Muscle of back (tissue), 13 donors: ENCODE measurements at places on chromosomes 6 and 20. TPM values are rescaled to one million over a fixed set of nuclear protein-coding genes. Genes with fewer than 3 reads are reported as not detected.

GRCh38 chr20:19628570-19629134 is 129.4 kb upstream of the RIN2 start:
- peak; percentile 29 for DNase-seq

DNA sequence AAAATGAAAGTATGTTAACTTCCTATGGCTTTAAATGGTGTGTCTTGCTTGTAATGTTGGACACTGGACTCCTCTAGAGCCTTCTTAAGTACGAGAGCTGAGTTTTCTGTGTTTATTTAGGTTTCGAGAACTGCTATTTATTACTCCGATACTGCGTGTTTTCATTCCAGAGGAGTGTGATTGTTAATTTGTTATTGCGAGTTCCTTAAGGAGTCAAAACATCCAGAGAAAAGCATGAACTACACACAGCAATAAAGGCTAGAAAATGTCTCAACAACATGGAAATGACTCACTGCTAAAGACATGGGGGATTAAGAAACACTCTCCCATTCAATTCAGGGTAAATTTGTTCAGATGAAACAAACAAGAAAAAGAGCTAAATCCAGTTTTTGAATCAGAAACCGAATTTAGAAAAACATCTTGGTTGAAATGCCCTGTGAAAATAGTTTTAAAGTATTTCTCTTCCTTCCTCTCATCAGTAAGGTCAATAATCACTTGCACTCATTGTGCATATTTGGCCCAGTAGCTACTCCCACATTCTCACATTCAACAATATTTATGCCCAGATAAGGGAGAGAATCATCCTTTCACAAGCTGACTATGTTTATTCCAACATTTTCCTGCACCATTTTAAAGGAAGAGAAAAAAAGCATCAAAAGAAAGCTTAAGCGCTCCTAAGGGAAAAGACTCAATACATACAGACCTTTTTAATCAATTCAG is 36.0 kb downstream of the ATXN1 start:
- DNase-seq: no peak

DNA sequence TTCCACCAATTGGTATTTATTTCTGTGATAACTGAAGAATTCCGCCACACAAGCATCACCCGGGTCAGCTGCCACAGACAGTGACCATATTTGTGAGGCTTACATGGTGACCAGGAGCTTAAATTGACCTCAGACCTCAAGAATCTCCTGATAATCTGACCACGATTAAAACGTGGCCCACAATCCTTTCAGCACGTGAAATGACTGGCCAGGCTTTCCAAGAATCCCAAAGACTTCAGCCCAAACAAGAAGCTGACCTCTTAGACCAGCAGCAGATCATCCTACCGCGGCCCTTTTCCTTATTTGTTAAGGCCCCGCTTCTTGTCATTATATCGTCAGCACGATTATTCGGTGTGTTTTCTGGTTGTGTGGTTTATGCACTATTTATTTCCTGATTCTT is 45.6 kb upstream of the CD93 start:
- DNase-seq: no peak

DNA sequence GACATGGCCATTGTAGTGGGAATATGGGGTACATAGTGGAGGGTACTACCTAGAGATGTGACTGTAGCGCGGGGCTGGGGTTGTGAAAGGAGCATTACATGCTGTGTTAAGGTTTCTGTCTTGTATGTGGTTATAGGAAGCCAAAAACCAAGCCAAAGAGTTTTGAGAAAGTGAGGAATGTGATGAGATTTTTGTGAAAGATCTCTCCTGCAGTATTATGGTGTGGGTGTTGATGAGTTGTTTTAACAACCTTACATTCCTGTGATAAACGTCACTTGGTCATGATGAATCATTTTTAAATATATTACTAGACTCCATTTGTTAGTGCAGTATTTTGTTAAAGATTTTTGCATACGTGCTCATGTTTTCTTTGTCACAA is 48.9 kb downstream of the ZFAND3 start:
- DNase-seq: no peak

DNA sequence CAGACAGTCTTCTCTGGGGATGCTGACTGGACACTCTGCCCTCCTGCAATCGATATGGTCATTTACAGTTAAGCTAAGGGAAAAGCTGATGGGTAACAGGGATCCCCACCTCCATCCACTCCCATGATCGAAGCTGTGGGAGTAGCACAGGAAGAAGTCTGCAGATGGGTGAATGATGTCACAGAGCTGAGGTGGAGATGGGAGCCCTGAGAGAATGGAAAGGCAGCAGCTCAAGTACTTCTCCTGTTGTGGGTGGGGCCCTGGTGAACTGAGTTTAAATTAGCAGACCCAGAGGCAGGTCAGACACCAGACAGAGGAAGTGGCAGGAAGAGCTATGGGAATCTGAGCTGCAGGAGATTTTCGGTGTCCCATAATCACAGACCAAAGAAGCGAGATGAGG is 29.0 kb downstream of the HDGFL1 start:
- no peak for DNase-seq

- no peak for DNase-seq
These were observed 438.7 kb upstream of the JARID2 start for GRCh38 chr6:14807130-14807529.

DNA sequence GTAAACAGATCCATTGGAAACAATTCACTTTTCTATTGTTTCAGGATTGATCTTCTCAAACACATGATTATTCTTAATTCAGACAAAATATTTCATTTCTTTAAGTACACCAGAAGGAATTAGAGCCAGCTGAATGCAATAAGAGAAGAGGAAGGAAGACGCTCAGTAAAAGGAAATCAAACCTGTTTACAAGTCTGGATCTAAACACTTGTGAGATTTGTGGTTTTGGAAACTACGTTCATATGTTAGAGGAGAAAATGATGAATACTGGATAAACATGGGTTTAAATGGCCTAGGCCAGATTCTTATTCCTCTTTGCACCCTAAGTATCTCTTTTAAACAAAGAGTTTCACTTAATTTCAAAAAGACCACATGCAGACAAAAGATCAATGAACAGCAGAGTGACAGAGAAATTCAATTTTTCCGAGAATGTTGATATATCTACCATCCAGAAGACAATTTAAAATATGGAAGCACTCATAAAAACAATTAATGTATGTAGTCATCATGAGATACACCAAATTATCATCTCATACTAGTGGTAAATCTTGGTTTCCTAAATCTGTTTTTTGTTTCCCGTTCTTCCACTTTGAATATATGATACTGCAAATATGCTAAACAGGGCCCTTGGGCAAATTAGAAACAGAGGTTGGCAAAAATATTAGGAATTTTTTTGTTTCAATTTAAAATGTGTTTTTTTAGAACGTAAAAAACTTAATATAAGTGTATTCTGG is 703.5 kb upstream of the CITED2 start:
- DNase-seq: peak; percentile 73

The PRND gene
- polyA plus RNA-seq: 47.3 TPM

The SLC17A1 gene
- not detected for polyA plus RNA-seq

The BMP5 gene
- 10.5 TPM for polyA plus RNA-seq

The FAM83B gene
- 0.04 TPM for polyA plus RNA-seq
